ENCODE measurements at places on chromosomes 7 and 10. TPM values are rescaled to one million over a fixed set of nuclear protein-coding genes. Genes with fewer than 3 reads are reported as not detected.

DNA sequence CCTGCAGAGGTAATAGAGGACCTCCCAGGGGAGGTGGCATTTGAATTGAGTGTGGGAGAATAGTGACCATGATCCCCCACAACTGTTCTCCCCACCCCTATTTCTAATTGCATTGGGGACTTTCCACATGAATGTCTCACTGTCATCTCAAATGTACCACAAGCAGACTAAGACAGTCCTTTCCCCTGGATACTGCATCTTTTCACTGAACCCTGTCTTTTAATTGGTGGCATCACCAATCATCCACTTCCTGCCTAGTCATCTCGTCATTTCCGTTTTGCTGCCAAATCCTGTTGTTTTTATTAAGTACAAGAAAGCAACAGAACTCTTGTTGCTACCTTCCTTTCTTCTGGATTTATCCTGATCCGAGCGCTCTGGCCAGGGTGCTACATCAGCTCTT lies 120.3 kb downstream of the NRP1 start:
- no peak for DNase-seq

GRCh38 chr10:47107007-47107747 lies 192.8 kb upstream of the GDF10 start:
- DNase-seq = no peak

GRCh38 chr7:147400221-147400689 lies 1190.3 kb upstream of the C7orf33 start:
- no peak for DNase-seq

DNA sequence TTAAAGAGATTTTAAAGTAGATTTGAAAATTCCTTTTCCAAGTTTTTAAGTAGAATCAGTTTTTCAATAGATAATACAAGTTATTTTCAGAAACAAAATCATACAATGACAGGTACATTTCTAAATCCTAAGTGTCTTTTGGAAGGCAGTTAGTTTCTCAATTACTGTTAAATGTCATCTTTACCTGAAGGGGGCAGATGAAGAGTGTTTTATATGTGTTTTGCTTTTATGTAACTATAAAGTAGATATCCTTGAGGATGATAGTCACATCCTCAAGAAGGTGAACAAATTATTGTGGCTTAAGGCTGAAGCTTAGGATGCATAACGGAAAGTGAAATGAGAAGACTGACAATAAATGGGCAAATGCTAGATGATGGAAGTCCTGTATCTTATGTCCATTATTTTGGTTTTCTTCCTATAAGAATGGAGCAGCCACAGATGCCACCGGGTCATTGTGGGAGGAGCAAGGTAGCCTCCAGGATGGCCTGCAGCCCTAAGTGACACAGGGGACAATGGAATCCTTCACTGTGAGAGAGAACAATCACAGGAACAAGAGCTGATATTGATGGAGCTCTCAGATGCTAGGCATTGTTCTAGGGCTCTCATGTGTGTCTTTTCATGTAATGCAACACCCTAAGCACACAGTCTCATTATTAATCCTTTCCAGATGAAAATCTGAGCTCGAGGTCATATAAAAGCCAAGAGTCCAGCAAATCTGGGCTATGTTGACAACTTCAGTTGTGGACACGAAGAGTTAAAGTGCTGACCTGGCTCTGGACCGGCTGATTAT lies 14.1 kb upstream of the MKX start:
- no peak for DNase-seq

- no peak for DNase-seq
Measured at GRCh38 chr7:108244110-108244509, 113.9 kb upstream of the LAMB4 start.

DNA sequence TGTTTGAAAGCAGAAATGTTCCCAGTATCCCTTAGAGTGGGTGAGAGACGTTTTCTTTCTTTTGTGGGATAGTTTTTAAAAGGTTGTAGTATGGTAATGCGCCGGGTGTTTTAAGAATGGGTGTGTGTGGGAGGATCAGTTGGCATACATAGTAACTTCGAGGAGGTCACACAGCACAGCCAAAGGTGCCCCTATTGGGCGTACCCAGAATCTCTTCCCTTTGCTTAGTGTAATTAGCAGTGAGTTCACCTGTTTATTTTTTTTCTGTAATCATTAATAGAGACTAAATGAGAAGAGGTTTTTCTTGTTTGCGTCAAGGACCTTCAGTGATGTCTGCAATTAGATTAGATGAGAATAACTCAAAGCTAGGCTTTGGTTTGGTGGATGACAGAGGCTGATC lies 1.5 kb downstream of the PLEKHA8 start:
- DNase-seq = no peak

DNA sequence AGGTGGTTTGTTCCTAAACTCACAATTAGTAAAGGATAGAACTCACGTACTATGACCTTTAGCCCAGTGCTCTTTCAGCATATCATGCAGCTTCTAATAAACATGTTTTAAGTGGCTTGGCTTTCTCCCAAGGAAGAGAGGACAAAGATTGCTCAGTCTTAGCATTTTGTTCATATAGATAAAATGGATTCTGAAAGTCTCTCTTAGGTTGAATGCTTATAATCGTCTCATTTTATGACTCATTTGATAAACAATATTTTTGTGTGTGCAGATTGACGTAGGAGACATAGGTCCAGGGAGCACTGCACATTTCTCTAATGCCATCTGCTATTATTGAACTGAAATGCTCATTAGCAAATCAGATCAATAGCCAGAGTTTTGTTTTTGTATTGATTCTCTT lies 44.8 kb downstream of the GNAT3 start:
- no peak for DNase-seq

DNA sequence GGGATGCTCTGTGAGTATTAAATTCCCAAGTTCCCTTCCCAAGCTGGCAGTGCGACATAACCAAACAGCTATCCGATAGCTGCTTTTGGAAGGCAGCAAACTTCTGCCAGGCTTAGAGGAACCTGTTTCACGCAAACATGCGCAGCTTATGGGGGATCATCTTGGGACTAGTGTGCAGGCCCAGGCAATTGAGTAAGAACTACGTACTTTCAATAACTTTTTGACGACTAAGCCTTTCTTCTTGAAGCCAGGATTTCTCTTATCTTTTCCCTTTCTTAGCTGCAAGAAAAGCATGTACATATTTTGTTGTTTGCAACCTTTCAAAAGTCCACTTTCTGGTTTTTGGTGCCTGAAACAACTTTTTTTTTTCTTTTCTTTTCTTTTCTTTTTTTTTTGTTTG lies 28.7 kb upstream of the SEPHS1 start:
- no peak for DNase-seq

- DNase-seq = no peak
Measured at GRCh38 chr10:131575877-131576276, 264.4 kb upstream of the TCERG1L start.

DNA sequence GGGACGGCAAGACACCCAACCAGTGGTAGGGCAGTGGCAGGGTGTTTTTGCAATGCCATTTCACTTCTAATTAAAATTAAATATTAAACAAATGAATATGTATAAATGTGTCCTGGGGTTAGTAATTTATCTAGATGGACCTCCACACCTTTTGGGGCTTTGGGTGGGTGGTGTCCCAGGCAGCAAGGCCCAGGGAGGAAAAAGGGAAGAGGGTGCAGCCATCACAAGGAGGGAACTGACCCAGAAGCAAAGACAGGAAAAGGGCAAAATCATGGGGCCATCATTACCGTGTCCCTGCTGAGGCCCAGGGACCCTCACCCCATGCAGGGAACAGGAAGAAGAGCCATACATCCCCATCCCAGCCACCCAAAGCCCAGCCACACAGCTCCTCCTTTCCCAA lies 204.6 kb downstream of the GRID1 start:
- DNase-seq = no peak

- no peak for DNase-seq
Measured at GRCh38 chr7:90946730-90947501, 317.3 kb upstream of the FZD1 start.

DNA sequence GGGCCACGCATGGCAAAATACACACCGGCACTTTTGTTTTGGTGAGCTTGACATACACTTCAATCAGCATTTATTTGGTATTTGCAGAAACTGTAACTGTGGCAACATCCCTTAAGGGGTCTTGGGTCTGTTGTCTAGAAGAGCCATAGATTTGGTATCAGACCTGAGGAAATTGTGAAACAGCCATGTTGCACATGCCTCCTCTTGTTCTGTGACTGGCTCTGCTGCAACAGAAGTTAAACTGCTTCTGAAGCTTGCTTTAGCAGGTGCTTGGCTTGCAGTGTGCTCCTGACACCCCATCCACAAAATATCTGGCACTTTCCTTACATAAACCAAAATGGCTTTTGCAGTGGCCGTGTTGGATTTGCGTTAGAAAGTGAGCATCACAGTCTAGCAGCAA lies 247.3 kb downstream of the GATA3 start:
- DNase-seq = no peak

DNA sequence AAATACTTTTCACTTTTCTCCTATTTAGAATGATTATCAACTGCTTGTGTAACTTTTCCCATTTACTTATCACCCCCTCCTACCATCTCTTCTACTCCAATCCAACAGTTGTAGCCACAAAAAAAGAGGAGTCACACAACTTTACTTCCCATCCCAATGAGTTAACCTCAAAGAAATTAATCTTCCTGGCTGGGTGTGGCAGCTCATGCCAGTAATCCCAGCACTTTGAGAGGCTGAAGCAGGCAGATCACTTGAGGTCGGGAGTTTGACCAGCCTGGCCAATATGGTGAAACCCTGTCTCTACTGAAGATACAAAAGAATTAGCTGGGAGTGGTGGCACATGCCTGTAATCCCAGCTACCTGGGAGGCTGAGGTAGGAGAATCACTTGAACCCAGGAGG lies 19.9 kb downstream of the SYPL1 start:
- DNase-seq = no peak

DNA sequence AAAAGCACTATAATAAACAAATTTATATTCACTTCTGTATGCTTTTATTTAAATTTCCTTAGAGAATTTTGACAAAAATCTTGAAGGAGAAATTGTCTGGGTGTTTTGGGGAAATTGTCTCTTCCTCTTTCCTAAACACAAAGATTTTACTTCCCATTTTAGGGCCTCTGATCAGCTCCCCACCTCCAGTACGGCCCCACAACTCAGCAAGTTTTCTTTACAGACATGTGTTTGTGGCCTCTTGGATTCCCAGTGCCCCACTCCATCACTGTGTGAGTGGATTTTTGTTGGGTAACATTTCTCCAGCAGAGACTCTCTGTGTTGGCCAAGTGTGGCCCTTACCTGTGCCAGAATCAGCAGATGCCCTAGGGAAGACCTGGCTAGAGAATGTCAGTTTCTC lies 182.8 kb upstream of the CDC14C start:
- DNase-seq = no peak

DNA sequence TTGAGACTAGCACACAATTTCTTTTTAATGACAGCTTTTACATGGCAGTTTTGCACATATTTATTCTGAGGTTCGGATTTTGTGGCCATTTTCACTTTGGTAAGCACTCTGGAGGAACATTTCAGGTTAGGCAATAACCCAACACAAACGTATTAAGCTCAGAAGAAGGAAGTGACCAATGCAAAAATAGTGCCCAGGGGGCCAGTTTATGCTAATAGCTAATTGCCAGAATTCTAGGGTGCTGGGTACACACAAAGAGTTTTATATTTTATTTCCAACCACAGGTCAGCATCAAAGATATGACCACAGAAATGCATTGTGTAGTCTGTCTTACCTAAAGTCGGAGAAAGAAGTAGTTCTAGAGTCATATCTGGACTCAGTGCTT lies 8.4 kb upstream of the AGR2 start:
- DNase-seq = no peak

DNA sequence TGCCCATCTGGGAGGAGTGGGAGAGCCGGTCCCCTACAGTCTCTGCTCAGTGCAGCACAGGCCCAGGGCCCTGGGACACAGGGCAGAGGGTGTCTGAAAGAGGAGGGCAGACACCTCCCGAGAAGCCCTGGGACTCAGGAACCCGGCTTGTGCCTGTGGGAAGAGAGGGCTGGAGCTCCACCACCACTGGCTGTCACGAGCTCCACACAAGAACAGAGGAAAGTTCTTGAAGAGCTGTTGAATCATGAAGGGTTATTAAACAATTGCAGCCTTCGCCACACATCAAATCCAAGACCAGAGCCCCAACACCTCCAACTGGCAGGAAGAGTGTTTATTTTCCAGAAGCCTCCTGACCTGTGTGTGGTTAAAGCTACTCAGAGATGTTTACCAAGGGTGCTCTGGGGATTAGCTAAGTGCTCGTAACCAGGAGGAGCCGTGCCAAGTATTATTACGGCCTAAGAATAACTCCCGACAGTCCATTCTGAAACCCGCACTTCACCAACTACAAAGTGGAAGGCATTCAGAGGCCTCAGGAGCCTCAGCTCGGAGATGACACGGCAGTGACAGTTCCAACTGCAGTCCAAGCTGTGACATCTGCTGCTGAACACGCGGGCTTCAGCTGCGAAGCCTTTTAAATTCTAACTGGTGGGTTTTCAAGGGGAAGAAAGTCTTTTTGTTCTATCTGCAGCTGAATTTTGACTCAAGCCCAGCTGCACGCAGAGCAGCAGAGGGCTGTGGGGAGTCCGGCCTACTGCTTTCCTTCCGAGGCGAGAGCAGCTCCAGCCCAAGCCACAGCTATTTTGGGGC lies 75.1 kb downstream of the MAD1L1 start:
- DNase-seq = no peak

DNA sequence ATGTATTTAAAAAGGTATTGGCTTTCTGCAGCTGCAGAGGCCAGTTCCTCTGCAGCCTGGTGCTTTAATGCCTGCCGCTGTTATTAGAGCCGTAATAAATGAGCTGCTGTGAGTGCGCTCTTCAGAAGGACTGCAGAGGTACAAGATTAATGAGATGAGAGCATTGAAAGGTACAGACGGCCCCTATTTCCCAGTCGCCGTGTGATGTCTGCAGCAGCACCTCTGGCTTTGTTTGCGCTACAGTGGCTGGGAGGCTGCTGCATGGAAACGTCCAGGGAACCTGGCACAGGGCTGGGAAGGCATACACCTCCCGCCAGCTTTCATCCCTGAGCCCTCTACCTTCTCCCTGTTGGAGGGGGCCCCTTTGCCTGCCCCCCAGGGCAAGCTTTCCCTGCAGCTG lies 383.8 kb upstream of the ZMIZ1 start:
- DNase-seq = no peak

The CARD11 gene
- 0.16 TPM for polyA plus RNA-seq

The MNX1 gene
- not detected for polyA plus RNA-seq

The TIMM23 gene
- polyA plus RNA-seq = 117 TPM

The CLDN4 gene
- polyA plus RNA-seq = not detected

The C10orf71 gene
- polyA plus RNA-seq = 27.8 TPM

The CALML3 gene
- polyA plus RNA-seq = not detected

The SAP25 gene
- 0.79 TPM for polyA plus RNA-seq

The VGF gene
- 0.07 TPM for polyA plus RNA-seq

The RARRES2 gene
- polyA plus RNA-seq = 193 TPM

The HTR5A gene
- polyA plus RNA-seq = not detected
